ENCODE measurements at places on chromosomes 7 and 10.
A peak's percentile ranks its signal among the peaks of the same experiment; 100 is the strongest.

DNA sequence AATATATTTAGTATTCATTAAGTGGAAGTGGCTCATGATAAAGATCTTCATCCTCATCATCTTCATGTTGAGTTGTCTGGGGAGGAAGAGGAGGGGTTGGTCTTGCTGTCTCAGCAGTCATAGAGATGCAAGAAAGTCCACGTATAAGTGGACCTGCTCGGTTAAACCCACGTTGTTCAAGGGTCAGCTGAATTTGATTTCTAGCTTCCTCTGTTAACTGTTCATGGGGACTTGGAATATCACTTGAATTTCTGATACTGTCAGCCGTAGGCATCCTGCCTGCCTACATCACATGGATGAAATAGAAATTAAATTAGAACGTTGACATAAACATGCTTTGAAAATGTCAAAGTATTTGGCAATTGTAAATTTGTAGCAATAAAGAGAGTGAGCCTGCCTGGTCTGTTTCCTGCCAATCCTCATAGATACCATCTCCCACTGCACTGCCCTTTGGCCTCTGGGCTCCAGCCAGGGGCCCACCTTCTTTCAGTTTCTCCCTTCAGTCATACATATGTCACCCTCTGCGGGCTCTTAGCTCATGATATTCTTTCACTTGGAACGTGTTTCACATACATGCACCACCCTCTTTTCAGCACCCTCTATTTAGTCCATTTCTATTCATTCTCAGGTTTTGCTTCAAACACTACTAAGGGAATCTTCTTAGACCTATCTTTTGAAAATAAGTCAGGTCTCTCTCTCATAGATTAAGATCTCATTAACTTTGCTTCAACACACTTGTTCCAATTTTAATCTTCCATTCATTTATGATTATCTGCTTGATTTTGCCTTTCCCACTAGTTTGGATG, 376.3 kb downstream of the IPMK start:
- no peak for DNase-seq

DNA sequence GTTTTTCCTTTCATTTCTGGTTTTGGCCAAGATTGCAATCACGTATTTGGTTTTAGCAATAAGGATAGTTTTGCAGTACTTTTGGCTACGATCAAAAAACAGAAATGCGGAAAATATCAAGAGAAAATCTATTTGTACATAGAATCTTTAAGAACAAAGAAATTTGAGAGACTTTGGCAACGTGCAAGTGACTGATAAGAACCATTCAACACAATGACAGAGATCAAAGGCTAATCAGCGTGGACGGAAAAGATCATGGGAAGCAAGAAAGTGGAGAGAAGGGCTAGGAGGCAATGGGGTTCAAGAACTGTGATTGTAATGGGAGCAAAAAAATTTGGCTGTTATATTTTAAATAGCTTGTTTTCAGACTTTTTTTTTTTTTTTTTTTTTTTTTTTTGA, 16.2 kb upstream of the LRRN3 start:
- no peak for DNase-seq

DNA sequence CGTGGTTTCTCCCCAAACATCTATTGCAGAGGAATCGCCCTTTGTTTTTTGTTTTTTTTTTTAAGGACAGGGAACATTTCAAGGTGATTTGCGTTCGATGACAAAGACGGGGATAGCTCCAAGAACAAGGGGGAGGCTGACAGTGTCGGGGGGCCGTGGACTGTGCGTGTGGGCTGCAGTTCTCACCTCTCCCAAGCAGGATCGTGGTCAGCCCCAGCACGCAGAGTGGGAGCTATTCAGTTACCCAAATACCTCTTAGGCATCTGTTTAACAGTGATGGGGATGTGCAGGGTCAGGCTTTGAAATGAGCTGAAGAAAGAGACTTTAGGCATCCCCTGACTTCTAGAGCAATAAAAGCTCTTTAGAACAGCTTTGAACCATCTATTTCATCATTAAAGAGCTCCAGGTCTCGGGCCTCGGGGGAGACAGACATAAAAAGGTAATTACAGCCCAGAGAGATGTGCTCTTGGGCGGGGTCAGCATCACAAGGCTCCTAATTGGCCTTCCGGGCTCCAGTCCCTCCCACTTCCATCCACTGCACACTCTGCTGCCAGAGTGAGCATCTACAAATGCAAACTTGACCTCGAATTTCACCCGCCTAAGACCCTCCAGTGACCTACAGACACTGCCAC, 97.3 kb downstream of the MYL10 start:
- no peak for DNase-seq

DNA sequence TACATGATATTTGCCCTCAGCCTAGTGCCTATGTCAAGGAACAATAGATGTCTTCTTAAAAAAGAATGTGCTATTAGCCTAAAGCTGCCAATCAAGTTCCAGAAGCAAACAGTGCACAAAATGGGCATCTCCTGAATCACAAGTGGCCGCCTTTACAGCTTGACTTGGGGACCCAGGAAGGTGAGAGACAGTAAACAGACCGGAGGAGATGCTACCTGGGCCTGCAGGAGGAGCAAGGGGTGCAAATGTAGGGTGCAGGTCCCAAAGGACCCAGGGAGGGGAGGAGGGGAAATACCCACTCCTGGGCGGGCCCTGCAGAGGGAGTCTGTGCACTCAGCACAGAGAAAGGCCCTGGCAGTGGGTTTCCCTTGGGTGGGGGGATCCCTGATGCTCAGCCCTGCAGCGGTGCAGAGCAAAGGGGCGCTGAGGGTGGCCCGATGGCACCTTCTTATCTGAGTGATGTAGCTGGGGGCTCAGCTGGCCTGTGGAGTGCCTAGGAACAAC, 147.7 kb downstream of the WDR11 start:
- no peak for DNase-seq

GRCh38 chr10:7471720-7472367, 61.0 kb upstream of the SFMBT2 start:
- no peak for DNase-seq

DNA sequence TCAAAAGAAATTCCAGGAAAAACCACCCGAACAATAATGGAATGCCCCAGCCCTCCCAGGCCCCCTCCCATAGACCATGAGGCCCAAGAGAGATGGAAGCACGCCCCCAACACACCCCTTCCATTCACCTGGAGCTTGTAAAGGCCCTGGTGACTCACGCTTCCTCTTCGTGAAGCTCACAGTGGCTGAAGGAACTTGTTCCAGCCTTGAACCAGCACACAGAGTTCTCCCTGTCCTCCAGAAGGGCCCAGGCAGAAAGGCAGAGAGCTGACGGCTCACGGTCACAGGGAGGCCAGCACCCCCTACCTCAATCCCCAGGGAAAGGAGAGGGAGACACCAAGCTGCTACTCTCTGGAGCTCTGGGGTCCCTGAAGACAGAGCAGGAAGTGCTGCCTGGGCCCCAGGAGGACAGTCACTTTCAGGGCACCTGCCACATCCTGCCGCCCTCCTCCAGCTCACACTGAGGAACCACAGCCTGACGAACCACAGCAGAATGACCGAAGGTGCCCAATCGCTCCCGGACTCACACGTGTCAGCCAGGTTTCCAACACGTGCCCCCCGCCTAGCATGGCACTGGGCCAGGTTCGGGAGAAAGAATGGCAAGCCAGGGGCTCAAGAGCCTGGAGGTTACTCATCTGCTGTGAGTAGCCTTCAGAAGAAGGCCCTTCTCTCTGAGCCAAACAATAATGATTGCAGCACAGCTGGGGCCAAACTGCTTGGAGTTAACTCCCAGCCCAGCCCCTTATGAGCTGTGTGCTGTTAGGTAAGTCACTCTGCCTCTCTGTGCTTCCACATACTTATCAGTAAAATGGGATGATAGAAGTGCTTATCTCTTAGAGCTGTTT, 52.8 kb downstream of the DLG5 start:
- peak; percentile 68 for DNase-seq

DNA sequence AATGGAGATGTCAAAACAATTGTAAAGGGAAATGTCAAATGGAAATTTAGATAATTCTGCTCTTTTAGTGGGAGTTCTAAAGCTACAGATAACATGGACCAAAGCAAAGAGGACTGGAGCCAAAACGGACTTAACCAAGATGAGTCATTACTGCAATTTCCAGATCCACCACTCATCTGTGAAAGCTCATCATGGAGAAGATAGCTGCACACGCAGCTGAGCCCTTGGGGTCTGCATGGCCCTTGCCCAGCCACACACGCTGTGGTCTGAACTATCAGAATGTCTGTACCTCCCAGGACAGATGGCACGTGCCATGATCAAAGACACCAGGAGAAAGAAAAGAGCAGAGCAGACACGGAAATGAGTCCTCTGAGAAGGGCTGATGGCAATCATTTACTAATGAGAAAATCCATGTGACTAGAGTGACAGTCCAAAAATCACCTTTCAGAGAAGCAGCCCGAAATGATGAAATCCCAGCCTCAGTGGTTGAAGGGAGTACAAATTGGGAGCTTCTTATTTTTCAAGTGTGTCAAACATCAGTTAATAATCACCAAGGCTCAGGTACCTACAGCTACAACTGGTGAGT, 177.9 kb upstream of the MGMT start:
- DNase-seq: no peak

GRCh38 chr7:132130497-132130896, 445.8 kb downstream of the PLXNA4 start:
- peak; percentile 28 for DNase-seq

DNA sequence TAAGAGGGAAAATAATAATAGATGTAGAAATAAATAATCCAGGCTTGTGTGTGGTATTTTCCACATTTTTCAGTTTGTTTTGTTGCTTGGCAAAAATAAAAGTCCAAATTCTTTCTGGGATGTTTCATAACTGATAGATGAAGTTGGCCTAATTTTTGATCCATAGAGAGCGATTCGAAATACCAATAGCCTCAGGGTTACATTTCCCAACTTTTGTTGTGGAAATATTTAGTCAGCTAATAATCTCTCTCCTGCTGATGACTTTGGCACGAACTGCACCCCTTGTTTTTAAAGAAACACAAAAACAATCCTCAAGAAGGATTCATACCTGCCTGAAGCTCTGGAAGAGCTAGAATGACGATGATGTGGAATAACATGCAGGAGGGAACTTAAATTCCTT, 483.2 kb downstream of the ADRA2A start:
- DNase-seq: peak; percentile 44

- peak; percentile 97 for DNase-seq
These were observed 92.0 kb upstream of the MKLN1 start for GRCh38 chr7:131235489-131236317.

GRCh38 chr7:50095634-50096033, 2.6 kb upstream of the ZPBP start:
- DNase-seq: no peak

- DNase-seq: no peak
These were observed 37.6 kb downstream of the PLXDC2 start for GRCh38 chr10:19853831-19854230.

DNA sequence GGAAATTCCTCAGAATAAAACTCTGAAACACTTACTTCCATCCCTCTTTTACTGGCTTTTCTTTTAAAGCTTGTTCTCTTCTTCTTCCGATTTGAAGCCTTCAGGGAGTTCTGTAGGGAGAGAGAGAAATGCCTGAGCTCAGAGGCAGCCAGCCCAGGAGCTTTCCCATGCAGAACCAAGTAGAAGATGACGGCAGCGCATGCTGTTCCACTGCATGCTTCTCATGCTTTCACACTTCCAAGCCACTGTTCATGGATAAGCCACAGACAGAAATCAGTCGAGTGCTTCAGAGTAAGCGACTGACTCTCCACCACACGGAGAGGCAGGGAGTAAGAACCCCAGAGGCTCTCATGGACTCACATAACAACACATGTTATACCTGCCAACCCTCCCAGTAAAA, 237.3 kb downstream of the DGKI start:
- peak; percentile 24 for DNase-seq

GRCh38 chr10:14369906-14370305, 39.2 kb upstream of the FRMD4A start:
- no peak for DNase-seq

- DNase-seq: peak; percentile 53
These were observed 7.8 kb upstream of the HERC4 start for GRCh38 chr10:68082872-68083271.

DNA sequence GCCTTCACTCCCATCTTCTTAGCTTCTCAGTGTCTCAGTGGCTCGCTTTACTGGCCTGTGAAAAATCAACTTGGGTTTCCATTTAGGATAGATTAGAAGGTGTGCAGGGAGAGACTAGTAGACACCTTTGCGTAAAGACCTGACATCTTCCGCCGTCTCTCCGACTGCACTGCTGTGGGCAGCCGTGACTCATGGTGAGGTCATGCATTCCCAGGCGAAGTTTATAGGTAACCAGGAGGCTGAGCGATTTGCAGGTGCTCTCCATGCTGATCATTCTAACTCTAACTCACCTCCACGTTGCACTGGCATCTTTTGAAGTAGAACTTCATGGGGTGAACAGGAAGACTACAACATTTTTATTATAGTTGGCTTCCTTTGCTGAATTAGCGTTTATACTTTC, 68.0 kb upstream of the ZNF438 start:
- no peak for DNase-seq

- DNase-seq: no peak
These were observed 93.0 kb downstream of the NHLRC2 start for GRCh38 chr10:113947184-113948041.

DNA sequence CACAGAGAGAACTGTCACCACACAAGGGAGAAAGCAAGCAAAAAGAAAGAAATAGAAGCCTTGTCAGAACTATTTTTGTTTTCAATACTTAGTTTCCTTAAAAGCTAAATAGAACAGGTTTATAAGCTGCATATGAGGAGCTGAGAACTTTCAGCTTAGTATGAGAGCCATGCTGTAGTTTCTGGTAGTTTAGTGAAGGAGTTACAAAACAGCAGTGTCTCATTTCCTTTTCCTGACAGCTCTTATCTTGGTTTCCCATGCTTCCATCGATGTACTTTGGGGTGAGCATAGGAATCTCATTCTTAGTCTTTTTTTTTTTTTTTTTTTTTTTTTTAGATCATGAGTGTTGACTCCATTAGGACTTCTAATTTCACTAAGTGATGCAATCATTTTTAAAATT, 8.6 kb upstream of the CHRM2 start:
- no peak for DNase-seq

- DNase-seq: no peak
These were observed 37.0 kb downstream of the KLF6 start for GRCh38 chr10:3747984-3748383.

DNA sequence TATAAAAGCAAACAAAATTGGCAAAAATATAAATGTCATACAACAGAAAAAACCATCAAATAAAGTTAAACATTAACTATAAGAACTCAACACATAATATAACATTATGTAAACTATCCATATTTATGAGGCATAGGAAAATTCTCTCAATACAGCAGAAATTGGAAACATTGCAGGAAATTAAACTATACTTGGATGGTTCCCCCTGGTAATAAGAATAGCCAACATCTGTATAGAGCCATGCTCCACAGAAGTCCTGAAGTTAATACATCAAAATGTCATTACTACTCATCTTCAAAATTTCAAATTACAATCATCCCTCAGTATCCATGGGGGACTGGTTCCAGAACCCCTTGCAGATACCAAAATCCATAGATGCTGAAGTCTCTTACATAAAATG, 350.5 kb downstream of the PARD3 start:
- no peak for DNase-seq
